ENCODE measurements at places on chromosomes 4 and X.

- DNase-seq, result no peak
Measured at GRCh38 chrX:72247206-72247942, 8.5 kb upstream of the ERCC6L start.

DNA sequence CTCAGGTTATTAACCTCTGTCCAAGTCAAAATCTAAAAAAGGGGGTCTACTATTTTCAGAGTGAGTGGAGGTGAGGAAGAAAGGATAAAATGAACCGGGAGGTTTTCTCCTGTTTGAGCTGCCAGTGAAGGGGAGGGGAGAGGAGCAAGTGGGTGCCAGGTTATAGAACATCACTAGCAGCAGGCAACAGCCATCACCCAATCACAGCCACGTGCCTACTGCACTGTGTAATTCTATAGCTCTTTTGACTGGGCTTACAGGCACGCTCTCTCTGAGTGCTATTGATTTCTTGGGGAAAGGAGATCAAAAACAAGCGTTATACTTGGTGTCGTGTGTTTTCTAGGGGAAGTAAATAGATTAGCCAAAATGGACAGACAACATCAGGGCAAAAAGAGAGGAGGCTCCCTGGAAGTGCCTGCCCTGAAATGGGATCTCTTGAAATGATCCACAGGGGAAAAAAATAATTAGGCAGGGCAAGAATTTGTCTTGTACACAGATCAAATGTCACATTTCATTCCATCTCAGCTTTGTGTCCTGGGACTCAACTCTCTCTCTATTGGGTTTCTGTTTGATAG, 300.5 kb upstream of the LCORL start:
- DNase-seq, result no peak

DNA sequence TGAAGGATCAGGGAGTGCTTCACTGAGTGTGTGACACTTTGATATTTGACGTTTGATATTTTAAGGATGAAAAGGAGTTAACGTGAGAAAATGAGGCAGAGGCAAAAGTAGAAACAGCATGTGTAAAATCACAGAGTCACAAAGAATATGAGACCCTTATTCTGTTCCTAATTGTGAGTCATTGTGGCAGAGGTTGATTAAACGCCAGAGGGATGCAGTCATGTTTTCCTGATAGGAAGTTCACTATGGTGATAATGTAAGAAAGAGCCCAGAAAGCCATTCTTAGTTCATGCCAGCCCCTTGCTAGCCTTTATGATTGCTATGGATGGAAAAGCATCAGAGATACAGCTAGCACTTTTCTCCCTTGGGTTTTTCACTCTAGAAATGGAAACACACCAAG, 33.5 kb upstream of the IGSF1 start:
- DNase-seq, result no peak

DNA sequence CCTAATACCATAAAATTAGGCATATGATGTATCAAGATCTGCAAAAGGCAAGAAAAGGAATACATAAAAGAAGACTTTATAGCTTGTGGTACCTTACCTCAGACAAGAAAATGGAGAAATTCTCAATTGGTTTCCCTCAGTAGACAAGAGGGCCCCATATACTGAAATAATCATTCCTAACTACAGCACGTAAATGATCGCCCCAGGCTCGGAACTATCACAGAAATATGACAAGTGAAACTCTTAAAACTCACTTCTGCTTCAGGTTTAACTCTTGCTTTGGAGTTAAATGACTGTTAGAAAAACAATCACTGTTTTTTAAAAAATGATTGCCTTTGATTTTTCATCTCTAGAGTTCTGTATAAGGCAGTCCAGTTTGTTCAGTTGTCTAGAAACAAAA, 38.6 kb upstream of the NAP1L5 start:
- no peak for DNase-seq

- no peak for DNase-seq
Measured at GRCh38 chr4:158760866-158761265, 8.0 kb upstream of the FNIP2 start.

GRCh38 chr4:106238820-106239420, 77.1 kb downstream of the TBCK start:
- DNase-seq, result no peak

GRCh38 chrX:49977319-49978090, 55.1 kb downstream of the CLCN5 start:
- DNase-seq, result no peak

GRCh38 chr4:38869511-38869910, 1.9 kb downstream of the FAM114A1 start:
- no peak for DNase-seq

GRCh38 chr4:140157341-140157740, 3.4 kb upstream of the MAML3 start:
- no peak for DNase-seq

GRCh38 chr4:81704461-81704860, 232.8 kb upstream of the RASGEF1B start:
- DNase-seq, result no peak

DNA sequence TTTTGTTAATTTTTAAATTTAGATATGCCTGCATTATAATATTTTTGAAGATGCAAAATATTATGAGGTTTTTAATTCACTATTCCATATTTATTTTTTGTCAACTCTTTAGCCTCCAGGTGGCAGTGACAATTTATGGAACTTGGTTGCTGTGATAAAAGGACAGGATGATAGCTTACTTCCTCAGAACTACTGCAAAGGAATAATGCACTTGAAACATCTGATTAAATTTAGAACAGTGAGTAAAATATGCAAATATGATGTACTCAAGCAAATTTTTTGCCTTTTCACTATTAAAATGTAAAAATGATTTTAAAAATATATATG, 45.1 kb downstream of the SPATA4 start:
- DNase-seq, result no peak

- no peak for DNase-seq
Measured at GRCh38 chr4:137541876-137542646, 9.8 kb upstream of the PCDH18 start.

GRCh38 chr4:140427106-140427918, at the start of gene CLGN:
Gene CLGN, minus strand, starts transcription at chr4:140427648. Its CDS starts 14,570 bp downstream, at chr4:140413078.
- peak; percentile 13 for DNase-seq

DNA sequence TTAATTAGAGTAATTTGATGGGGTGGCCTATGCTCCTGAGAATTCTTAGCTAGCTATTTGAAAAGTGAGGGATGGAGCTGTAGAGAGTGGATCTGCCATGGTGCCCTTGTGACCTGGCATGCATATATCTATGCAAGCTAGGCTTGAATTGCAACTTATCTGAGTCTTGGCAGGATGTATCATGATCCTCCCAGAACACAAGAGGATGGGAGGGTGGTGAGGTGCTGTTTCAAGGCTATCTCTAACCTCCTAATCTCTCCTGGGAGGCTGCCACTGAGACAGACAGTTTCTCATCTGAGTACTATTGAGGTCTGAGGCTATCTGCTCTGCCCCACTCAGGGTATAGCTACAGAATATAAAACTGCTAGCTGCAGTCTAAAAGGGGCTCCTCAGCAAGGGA, 56.6 kb downstream of the BRCC3 start:
- no peak for DNase-seq

DNA sequence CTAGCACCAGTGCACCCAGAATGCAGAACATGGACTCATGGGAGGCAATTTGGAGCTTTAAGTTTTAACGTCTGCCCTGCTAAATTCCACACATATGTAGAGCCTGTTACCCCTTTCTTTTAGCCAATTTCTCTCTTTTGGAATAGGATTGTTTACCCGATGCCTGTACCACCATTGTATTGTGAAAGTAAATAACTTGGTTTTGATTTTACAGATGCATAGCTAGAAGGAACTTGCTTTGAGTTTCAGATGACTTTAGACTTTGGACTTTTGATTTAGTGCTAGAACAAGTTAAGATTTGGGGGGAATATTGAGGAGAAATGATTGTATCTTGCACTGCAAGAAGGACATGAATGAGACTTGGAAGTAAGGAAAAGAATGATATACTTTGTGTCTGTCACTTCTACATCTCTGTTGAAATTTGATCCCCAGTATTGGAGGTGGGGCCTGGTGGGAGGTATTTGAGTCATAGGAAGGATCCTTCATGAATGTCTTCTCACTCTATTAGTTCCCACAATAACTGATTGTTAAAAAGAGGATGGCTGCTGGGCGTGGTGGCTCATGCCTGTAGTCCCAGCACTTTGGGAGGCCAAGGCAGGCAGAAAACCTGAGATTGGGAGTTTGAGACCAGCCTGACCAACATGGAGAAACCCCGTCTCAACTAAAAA, 794.8 kb upstream of the LCORL start:
- DNase-seq, result no peak

- DNase-seq, result no peak
Measured at GRCh38 chr4:71405791-71406190, 67.0 kb downstream of the SLC4A4 start.

- DNase-seq, result no peak
Measured at GRCh38 chr4:77232653-77233052, 75.6 kb downstream of the CCNG2 start.

- no peak for DNase-seq
Measured at GRCh38 chrX:905848-906566, 275.4 kb downstream of the SHOX start.

DNA sequence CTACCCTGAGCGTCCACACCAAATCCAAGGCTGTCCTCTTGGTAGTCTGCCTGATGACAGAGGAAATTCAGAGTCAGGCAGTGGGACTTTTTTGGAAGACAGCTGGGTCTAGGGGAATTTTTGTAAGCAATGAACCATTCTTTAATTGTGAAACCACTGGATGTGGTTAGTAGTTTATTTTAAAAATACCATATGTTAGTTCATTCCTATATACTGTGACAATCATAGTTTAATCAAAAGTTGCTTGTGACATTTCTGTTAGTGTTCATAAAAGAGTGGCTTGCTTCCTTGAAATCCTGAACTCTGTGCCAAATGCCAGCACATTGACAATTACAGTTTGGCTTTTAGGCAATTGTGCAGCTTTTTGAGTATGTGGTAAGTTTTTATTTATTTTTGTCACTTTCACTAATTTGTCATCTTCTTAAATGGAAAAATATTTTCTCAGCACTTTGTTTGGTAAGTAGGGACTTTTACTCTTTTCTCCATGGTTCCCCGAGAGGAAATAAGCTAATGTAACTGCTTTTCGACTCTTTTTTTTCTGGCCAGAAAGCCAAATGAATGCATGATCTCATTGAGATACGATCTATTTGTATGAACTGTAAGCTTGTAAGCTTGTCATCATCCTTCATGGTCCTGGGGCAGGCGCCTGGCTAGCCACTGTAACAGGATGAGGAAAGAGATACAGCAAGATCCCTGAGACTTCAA, 72.6 kb upstream of the SLC4A4 start:
- DNase-seq, result no peak

- no peak for DNase-seq
Measured at GRCh38 chr4:86848732-86849619, at the start of gene SLC10A6. Gene SLC10A6, minus strand, starts transcription at chr4:86849384. Its CDS starts 269 bp downstream, at chr4:86849115.

GRCh38 chr4:55336138-55337034, 9.7 kb upstream of the SRD5A3 start:
- DNase-seq, result no peak

- DNase-seq, result no peak
Measured at GRCh38 chrX:93242897-93243296, 430.5 kb downstream of the NAP1L3 start.

- DNase-seq, result no peak
Measured at GRCh38 chr4:124749421-124749820, 36.9 kb upstream of the ANKRD50 start.

- no peak for DNase-seq
Measured at GRCh38 chrX:54288968-54289367, 68.9 kb downstream of the WNK3 start.

DNA sequence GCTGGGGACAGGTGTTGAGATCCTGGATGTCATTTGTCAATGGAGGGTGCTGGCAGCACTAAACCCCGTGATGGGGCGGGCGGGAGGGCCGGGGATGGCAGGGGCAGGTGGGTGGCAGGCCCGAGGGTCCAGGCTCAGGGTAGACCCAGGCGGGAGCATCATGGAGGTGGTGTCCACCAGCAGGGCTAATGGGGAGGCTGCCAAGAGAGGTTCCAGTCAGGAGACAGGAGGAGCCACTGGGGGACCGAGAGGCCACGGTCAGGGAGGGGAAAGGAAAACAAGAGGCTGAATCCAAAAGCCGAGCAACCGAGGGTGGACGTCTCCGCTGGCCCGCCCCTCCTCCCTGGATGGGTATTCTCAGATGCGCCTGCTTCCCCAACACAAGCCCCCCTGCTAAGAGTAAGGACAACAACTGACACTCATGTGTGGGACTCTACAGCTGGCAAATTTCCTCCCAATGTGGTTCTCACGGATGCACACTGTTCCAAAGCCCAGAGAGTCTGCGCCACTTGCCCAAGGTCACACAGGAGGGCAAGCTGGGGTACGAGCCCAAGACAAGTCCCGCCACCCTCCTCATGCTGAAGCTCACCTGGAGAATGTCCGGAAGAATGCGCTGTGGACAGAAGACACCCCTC, 132.0 kb downstream of the CPZ start:
- no peak for DNase-seq

GRCh38 chr4:81348778-81349094, 123.0 kb downstream of the RASGEF1B start:
- no peak for DNase-seq

GRCh38 chrX:55908661-55909212, 191.2 kb downstream of the RRAGB start:
- DNase-seq, result no peak
